ENCODE measurements at places on chromosomes 2 and 18.

GRCh38 chr2:203721781-203722300 is 15.4 kb downstream of the CD28 start:
- DNase-seq: no peak

DNA sequence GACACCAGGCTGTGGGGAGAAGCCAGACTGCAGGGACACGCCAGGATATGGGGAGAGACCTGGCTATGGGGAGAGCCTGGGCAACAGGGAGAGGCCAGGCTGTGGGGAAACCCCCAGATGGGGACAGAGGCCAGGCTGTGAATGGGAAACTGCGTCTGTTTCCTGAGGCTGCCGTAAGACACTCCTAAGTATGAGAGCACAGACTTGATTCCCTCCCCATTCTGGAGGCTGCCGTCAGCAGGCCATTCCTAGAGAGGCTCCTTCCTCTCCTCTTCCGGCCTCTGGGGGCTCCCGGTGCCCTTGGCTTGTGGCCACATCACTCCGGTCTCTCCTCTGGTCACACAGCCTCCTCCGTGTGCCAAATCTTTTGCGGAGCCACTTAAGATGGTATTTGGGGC is 32.3 kb downstream of the ADI1 start:
- DNase-seq: no peak

- no peak for DNase-seq
These were observed 66.3 kb downstream of the PTGR3 start for GRCh38 chr18:75142677-75143076.

- no peak for DNase-seq
These were observed 59.6 kb downstream of the HDAC4 start for GRCh38 chr2:239341146-239341732.

DNA sequence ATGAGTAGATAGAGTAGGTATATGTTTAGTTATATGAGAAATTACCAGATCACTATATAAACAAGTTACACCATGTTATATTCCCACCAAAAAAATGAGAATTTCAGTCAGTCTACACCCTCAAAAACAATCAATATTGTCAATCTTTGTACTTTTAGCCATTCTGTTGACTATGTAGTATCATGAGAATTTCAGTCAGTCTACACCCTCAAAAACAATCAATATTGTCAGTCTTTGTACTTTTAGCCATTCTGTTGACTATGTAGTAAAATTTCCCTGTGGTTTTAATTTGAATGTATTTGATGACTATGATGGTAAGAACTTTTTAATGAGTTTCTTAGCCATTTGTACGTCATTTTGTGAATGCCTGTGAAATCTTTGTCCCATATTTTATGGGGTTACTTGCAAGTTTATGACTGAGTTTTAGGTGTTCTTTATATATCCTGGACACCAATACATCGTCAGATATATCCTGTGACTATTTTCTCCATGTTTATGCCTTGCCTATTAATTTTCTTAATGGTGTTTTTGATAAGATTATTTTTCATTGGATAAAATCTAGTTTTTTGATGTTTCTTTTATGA is 528.4 kb upstream of the SPHKAP start:
- no peak for DNase-seq

DNA sequence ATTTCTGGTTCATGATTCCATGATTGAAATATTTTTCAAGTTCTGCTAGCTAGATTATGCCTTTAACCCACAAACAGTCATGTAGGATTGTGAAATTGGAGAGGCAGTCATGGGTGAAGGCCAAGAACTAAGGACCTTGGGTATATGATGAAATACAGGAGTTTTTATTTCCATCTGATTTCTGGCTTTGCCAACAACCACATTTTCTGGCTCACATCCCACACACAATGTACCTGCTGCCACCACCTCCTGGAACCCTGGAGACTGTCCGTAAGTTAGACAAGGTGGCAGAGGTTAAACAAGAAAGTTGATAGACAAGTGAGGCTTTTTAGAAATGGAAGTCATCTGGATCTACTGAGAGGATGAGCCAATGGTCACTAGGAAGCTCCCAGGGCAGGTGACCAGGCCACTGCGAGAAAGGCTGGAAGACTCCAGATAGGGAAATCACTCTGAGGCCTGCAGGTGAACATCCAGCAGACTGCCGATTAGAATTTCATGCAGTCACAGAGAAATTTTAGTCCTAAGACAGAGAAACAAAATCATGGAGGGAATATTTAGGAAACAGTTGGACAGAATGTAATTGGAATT is 402.0 kb downstream of the ALK start:
- DNase-seq: no peak

DNA sequence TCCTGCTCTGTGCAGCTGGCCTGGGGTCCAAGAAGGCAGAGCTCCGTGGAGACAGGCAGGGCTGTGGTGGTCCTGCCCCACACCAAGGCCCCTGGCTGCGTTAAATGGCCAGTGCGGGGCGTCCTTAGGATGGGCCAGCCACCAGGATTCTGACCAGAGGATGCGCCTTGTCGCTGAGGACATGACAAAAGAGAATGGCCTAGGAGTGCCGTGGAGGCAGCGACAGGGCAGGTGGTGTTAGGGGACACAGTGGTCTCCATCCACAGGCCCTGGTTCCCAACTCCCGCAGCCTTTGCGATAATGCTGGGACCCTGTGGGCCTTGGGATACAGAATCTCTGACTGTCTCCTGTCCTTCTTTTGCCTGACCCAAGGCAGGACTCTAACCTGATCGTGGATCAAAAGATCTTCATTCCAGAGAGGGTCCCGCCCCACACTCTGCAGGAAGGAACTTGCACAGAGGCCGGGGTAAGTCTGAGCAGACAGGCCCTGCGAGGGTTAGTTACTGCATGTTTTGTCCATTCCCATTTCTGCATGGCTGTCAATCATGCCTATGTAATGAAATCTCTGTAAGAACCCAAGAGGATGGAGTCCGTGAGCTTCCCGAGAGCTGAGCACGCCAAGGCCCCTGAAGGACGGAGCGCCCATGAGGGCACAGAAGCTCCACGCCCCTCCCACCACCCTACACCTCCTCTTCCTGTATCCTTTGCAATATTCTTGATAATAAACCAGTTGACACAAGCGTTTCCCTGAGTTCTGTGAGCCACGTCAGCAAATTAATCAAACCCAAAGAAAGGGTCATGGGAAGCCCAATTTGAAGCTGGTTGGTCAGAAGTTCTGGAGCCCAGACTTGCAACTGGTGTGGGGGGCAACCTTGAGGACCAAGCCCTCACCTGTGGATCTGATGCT is 251.5 kb upstream of the SALL3 start:
- no peak for DNase-seq

DNA sequence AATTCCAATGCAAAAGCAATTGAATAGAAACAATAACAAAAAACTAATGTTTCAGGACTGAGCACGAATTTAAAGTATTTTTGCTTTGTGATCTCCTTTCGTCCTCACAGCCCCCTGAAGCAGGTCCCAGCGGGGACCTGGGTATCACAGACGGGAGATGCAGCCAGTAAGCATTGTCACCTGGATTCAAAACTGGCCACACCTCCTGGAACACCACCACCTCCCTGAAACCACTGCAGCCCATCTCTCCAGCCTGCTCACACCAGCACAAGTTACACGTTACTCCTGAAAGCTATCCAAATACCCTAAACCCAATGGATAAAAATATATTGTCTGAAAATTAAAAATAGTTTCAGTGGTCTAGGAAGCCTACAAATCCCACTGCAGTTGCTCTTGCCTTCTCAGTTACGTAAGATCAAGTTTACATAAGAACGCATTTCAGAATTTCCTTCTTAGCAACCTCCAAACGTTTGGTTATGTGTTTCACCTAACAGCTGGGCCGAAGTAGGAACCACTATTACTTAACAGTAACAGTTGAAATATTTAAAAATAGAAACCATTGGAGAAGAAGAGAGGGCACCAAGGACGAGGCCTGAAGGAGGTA is 178.0 kb downstream of the HDAC4 start:
- no peak for DNase-seq

GRCh38 chr2:199439066-199439465 is 18.7 kb downstream of the SATB2 start:
- DNase-seq: peak; percentile 24

DNA sequence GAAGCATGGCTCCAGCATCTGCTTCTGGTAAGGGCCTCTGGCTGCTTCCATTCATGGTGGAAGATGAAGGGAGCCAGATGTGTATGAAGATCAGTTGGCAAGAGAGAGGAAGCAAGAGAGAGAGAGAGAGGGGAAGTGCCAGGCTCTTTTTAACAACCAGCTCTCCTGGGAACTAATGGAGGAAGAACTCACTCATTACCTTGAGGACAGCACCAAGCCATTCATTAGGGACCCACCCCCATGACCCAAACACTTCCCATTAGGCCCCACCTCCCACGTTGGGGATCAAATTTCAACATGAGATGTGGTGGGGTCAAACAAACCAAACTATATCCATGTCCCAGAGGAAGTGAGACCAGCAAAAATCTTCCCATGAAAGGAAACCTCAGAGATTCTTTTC is 124.8 kb upstream of the SIX2 start:
- no peak for DNase-seq

Data from NCI-H187 treated with DMSO at 0.1 percent for 48 hours (cell line).